Muscle of arm (tissue), 14 donors: ENCODE measurements at places on chromosomes 12 and 14.
A peak's percentile ranks its signal among the peaks of the same experiment; 100 is the strongest.

- no peak for DNase-seq
Observed at GRCh38 chr14:49479432-49479831, 106.7 kb downstream of the RPS29 start.

GRCh38 chr12:96197503-96198272 lies 3.5 kb downstream of the ELK3 start:
- no peak for DNase-seq

- no peak for DNase-seq
Observed at GRCh38 chr12:103820361-103820760, 20.7 kb downstream of the NT5DC3 start.

DNA sequence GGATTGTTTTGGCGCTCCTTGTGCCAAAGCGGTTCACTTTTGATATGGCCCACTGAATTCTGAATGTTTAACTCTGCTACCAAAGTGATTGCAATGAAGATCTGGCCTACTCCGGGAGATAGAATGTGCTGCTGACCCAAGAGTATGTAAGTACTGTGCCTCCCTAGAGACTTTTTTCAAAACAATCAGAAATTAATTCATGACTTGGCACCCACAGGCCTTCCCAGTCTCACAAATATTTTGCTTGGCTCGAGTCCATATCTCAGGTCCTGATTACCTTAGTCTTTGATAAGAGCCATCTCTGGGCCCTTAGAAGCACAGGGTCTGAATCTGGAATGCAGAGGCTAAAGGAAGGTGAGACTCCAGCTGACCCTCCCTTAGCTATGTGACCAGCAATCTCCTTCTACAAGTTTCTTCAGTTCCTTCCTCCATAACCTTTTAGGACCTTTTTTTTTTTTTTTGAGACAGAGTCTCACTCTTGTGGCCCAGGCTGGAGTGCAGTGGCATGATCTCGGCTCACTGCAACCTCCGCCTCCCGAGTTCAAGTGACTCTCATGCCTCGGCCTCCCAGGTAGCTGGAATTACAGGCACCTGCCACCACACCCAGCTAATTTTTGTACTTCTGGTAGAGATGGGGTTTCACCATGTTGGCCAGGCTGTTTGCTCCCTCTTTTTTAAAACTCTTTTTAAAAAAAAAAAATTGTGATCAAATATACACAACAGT lies 49.5 kb upstream of the METAP2 start:
- DNase-seq = no peak

GRCh38 chr14:99578541-99579101 lies 25.4 kb downstream of the CCDC85C start:
- DNase-seq = peak; percentile 36

- no peak for DNase-seq
Observed at GRCh38 chr14:41608681-41609390, 2.2 kb downstream of the LRFN5 start.
